ENCODE measurements at places on chromosomes 13 and 19.

- H3K4me1 ChIP-seq = peaks cover 9% of the 10 kb centered on the region
- H3K27me3 ChIP-seq = no peaks in the 10 kb centered on the region
- H3K27ac ChIP-seq = no peak overlapping the region
- H3K36me3 ChIP-seq = peaks cover 4% of the 10 kb centered on the region
- DNase-seq = no peak
Measured at GRCh38 chr19:2727640-2727944, 6.4 kb upstream of the DIRAS1 start.

DNA sequence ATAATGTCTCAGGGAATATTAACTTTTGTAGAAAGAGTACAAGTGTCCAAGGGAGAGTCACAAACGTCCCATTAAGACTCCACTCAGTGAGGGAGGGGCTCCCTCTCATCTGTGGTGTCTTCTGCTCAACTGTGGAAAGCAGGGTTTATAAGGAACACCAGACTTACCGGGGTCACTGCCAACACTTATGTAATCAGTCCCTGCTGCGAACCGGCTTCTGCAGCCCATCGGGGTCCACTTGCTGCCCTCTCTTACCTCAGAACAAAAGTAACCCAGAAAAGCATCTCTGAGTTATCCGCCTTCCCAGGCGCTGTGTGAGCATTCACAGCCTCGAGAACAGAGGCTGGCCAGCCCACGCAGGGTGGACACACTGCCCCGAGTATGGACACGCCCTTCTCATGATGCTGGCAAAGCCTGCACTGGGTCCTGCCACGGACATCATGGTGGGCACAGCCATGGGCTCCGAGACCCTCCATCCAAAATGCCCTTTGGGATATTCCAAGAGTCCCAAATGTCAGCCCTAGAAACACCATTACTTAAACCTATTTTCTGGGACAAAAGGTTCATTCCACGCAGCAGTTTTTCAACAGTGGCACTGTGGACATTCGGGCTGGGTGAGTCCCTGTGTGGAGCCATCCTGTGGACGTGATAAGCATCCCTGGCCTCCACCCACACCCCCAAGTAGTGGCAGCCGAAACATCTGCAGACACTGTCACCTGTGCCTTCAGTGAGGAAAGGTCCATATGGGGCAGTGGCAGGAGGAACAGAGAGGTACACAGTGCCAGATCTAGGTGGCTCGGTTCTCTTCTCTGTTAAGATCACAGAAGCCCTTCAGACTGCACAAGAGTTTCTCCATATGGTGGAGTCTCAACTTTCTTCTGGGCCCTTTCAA, 63.9 kb downstream of the STK24 start:
- peaks cover 13% of the 10 kb centered on the region for H3K4me1 ChIP-seq
- H3K27me3 ChIP-seq = no peaks in the 10 kb centered on the region
- DNase-seq = no peak
- no peak overlapping the region for H3K27ac ChIP-seq
- no peak overlapping the region for H3K4me3 ChIP-seq

DNA sequence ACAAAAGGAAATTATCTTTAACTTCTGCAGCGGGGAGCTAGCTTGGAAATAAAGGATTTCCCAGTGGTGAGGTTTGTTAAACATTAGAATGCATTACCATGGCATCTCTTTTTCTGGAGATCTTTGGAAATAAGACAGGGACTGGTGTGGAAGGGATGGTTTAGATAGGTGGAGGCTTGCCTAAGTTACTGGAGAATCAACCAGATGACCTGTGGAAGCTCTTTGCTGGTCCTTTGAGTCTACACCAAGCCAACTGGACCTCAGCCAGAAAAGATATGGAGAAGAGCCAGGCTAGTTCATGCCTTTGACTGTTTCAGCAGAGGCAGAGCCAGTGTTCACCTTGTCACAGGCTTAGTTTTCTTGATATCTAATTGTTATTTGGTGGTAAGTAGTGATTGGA, 134.7 kb downstream of the KCNRG start:
- H3K4me1 ChIP-seq = peaks cover 19% of the 10 kb centered on the region
- no peak overlapping the region for H3K4me3 ChIP-seq
- no peak overlapping the region for H3K27ac ChIP-seq
- H3K36me3 ChIP-seq = no peaks in the 10 kb centered on the region

GRCh38 chr13:41222259-41222852, 28.0 kb upstream of the KBTBD7 start:
- no peaks in the 10 kb centered on the region for H3K27me3 ChIP-seq
- no peak overlapping the region for H3K4me3 ChIP-seq
- DNase-seq = no peak
- H3K4me1 ChIP-seq = no peaks in the 10 kb centered on the region
- no peak overlapping the region for H3K27ac ChIP-seq

DNA sequence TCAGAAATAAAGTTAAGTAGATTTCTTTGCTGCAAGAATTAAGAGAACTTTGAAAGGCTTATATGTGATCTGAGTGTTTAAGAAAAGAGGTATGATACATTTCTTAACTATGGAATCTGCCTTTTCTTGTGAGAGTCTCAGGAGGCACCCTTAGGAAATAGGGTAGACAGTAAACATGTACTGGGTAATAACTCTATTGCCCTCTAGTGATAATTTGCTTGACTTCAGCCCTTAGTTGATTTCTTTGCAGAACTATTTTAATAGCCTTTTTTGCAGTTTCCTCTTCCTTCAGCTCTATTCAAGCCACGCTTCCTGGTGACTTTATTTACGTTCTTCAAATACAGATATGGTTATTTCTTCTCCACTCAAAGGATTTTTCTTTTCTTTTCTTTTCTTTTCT, 37.0 kb upstream of the CCNA1 start:
- no peaks in the 10 kb centered on the region for H3K4me1 ChIP-seq
- DNase-seq = no peak
- H3K27ac ChIP-seq = no peak overlapping the region
- no peaks in the 10 kb centered on the region for H3K27me3 ChIP-seq
- H3K36me3 ChIP-seq = no peaks in the 10 kb centered on the region

DNA sequence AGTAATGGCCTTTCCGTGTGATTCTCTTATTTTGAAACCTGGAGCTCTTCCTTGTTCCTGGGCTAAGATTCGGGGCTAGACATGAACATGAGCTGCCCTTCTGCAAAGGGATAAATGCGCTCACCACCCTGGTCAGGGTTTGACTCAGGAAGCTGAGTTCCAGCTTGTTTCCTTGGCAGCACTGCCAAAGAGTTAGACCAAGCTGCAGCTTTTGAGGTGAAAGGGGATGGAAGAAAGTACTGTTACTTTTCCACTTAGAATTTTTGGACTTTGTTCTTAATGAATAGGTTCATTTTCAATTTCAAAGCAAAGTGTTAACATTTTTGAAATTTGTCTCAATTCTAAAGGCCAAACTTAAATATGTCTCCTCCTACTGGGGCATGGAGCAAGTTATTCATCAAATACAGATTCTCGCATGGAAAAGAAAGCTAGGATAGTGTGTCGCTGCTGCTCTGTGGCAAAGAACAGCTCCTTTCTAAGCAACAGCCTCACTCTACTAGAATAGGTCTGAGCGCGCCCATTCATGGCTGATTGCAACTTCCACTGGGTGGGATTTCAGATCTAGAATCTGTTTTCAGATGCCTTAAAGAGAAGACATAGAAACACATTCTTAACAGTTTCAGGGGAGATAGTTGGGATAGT, 2.2 kb downstream of the RGCC start:
- peaks cover 40% of the 10 kb centered on the region for H3K4me1 ChIP-seq
- no peak for DNase-seq
- H3K27ac ChIP-seq = peak overlapping the region; percentile 53
- peak overlapping the region; percentile 92 for H3K4me3 ChIP-seq

GRCh38 chr19:47595944-47596343, 13.0 kb upstream of the BICRA start:
- H3K4me3 ChIP-seq = no peak overlapping the region
- H3K36me3 ChIP-seq = no peaks in the 10 kb centered on the region
- peaks cover 9% of the 10 kb centered on the region for H3K4me1 ChIP-seq
- H3K27me3 ChIP-seq = no peaks in the 10 kb centered on the region

- no peaks in the 10 kb centered on the region for H3K4me1 ChIP-seq
- no peak for DNase-seq
- no peak overlapping the region for H3K27ac ChIP-seq
- peaks cover 48% of the 10 kb centered on the region for H3K36me3 ChIP-seq
- no peaks in the 10 kb centered on the region for H3K27me3 ChIP-seq
Measured at GRCh38 chr19:43541920-43542650, 9.1 kb downstream of the ZNF575 start.

DNA sequence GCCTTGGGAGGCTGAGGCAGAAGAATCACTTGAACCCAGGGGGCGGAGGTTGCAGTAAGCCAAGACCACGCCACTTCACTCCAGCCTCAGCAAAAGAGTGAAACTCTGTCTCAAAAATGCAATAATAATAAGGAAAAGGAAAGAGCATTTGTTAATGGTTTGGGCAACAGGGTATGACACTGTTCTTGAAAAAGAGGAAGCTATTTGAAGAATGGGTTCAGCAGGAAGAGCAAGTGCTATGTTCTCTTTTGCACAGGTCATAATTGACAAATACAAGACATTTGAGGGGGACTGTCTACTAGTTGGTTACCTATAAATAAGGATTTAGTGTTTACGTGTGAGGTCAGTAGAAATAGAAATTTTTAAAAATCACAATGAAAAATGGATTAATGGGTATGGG, 218.3 kb downstream of the DCT start:
- no peaks in the 10 kb centered on the region for H3K27me3 ChIP-seq
- no peak overlapping the region for H3K27ac ChIP-seq
- DNase-seq = no peak
- H3K4me1 ChIP-seq = no peaks in the 10 kb centered on the region

GRCh38 chr19:17743874-17744580, 7.2 kb upstream of the FCHO1 start:
- no peak for DNase-seq
- no peaks in the 10 kb centered on the region for H3K27me3 ChIP-seq
- H3K4me1 ChIP-seq = no peaks in the 10 kb centered on the region
- H3K4me3 ChIP-seq = no peak overlapping the region

- no peak overlapping the region for H3K4me3 ChIP-seq
- H3K4me1 ChIP-seq = no peaks in the 10 kb centered on the region
Measured at GRCh38 chr13:25067064-25067463, 28.9 kb upstream of the PABPC3 start.

DNA sequence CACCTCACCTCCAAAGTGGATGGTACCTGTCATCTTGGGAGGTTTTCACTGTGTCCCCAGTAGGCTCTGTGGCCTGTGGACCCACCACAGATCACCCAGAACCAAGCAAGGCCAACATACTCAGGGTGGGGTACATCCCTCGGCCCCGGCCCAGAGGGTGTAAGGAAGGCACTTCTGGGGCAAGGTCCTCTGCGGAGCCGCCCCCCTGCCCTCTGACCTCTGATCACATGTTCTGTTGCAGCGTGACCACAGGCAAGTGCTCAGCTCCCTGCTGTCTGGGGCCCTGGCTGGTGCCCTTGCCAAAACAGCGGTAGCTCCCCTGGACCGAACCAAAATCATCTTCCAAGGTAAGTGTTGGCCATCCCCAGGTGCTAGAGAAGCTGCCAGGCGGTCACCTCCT, 36.7 kb downstream of the TMEM161A start:
- H3K4me3 ChIP-seq = no peak overlapping the region
- H3K27ac ChIP-seq = no peak overlapping the region
- H3K4me1 ChIP-seq = no peaks in the 10 kb centered on the region

DNA sequence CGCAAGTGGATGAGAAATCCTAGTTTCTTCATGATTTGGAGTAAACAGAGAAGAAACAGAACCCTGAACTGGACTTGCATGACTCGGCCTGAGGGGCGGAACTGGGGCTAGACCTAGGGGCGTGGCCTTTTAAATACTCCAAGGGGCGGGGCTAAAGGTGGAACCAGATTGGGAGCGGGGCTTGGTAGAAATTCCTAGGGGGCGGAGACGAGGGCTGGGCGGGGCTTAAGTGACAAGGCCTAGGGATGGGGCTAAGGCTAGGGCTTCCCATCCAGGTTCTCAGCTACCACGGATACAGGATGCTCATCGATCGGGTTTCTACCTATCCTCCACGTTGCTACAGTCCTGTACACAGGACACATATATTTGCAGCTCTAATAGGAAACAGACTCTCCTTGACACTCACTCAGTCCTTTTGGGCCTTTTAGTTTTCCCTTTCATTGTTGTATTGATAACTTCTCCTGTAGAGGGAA, 372 bp upstream of the ZNF699 start:
- peak overlapping the region; percentile 99 for H3K4me3 ChIP-seq
- no peaks in the 10 kb centered on the region for H3K36me3 ChIP-seq
- H3K4me1 ChIP-seq = peaks cover 19% of the 10 kb centered on the region
- DNase-seq = peak; percentile 80

DNA sequence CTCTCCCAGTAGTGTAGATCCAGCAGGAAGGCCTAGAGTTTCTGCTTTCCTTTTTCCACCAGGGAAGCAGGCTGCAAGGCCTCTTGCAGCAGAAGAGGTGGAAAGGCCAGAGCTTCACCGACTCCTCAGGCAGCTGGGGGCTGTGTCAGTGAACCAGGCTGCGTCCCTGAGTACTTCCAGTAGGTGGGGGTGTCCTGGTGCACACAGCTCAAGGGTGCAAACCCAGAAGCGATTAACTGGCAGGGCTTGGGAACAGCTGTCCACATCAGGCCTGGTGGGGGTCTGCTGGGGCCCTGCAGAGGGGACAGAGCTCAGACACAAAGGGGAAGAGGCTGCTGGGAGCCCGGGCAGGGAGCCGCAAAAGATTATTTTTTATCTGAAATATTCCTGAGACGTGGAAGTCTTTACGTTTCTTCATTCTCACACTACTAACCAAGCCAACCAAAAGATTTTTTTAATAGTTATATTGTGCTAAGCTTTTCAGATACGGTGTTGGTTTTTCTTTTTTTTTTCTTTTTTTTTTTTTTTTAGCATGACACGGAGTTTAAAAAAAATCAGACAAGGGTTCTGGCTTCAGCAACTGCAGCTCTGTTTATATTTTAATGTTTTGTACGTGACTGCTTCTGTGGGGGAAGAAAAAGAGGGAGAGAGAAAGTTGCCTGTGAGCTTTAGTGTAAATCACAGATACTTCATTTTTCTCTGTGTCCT, 11.0 kb downstream of the TSHZ3 start:
- H3K36me3 ChIP-seq = no peaks in the 10 kb centered on the region
- H3K27me3 ChIP-seq = no peaks in the 10 kb centered on the region
- peak overlapping the region; percentile 54 for H3K4me3 ChIP-seq
- DNase-seq = no peak
- peaks cover 27% of the 10 kb centered on the region for H3K4me1 ChIP-seq

GRCh38 chr19:2417881-2418406, 9.4 kb downstream of the TIMM13 start:
- H3K4me3 ChIP-seq = no peak overlapping the region
- peaks cover 7% of the 10 kb centered on the region for H3K36me3 ChIP-seq
- H3K4me1 ChIP-seq = no peaks in the 10 kb centered on the region
- DNase-seq = no peak
- no peaks in the 10 kb centered on the region for H3K27me3 ChIP-seq

GRCh38 chr13:79497852-79498251, 16.9 kb downstream of the NDFIP2 start:
- no peaks in the 10 kb centered on the region for H3K27me3 ChIP-seq
- no peak overlapping the region for H3K4me3 ChIP-seq
- no peaks in the 10 kb centered on the region for H3K4me1 ChIP-seq
- H3K27ac ChIP-seq = no peak overlapping the region

GRCh38 chr13:28246891-28247290, 108.5 kb downstream of the PAN3 start:
- peaks cover 9% of the 10 kb centered on the region for H3K4me1 ChIP-seq
- no peak overlapping the region for H3K27ac ChIP-seq
- no peaks in the 10 kb centered on the region for H3K27me3 ChIP-seq
- H3K4me3 ChIP-seq = no peak overlapping the region

GRCh38 chr13:82116422-82116989, 1765.8 kb downstream of the SLITRK1 start:
- H3K4me1 ChIP-seq = no peaks in the 10 kb centered on the region
- H3K36me3 ChIP-seq = no peaks in the 10 kb centered on the region
- no peak overlapping the region for H3K27ac ChIP-seq
- no peak for DNase-seq
